NCI-H2107 (cell line): ENCODE measurements at places on chromosomes 2 and 18.

- DNase-seq: no peak
Measured at GRCh38 chr2:142571934-142572333, 305.5 kb upstream of the KYNU start.

GRCh38 chr18:32446780-32447179 is 23.9 kb downstream of the GAREM1 start:
- DNase-seq: no peak

GRCh38 chr2:65320042-65320725 is 92.6 kb downstream of the ACTR2 start:
- no peak for DNase-seq

DNA sequence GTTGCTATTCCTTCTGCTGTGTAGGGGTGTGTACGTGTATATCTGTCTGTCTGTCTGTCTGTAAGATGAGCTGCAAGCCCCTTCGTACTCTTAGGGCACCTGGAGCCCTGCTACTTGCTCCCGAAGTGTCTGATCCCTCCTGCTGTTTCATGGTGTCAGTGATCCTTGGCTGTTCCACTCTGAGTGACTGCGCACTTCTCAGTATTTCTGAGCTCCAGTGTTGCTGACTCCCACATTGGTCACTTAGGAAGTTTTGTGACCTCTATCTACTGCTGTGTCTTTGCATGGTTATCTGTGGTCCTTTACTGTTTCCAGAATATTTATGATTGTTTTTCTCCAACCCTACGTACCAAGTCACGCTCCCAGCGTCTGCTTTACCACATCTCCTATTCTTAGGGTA is 16.2 kb downstream of the SEMA4F start:
- DNase-seq: no peak

- no peak for DNase-seq
Measured at GRCh38 chr2:190695739-190696138, 46.9 kb downstream of the NAB1 start.

DNA sequence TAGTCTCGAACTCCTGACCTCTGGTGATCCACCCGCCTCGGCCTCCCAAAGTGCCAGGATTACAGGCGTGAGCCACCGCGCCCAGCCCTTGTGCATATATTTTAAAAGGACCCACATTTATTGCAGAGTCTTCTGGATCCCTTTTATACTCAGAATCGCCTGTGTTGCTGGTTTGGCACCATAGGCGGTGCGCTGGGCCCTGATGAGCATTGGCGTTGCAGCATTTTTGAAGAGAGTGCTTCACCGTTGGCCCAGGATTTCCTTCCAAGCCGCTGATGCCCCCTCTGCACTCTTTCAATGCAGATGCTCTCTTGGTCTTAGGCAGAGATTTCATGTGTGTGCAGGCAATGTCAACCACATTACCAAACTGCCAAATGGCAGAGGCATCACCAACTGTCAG is 13.5 kb upstream of the TFCP2L1 start:
- no peak for DNase-seq

DNA sequence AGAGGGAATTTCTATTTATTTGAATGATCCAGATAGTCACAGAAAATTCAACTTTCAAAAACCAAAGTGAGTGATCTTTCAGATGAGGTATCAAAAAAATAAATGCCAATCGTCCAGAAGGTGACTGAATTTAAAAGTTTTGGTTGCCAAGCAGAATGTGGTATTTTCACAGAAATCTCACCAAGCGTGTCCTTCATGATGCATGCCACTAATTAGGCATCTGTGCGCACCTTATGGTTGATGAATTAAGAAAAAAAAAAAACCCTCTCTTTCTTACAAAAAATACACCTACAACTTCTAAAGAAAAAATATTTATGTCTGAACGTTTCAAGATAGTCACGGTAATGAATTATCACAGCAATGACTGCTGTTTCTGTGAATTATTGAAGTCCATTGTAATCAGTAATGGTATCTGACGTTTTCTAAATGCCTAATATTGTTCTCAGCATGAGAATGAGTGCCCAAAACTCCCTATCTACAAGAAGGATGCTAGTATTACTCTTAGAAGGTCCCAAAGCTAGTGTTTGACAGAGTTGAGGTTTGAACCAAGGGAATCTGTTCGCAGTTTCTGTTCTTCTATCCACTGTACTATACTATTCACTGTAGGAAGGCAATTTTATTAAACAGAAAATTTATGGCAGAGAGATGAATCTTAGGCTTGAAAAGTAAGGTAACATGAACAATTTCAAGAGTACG is 219.6 kb upstream of the NETO1 start:
- no peak for DNase-seq

- no peak for DNase-seq
Measured at GRCh38 chr2:6770006-6770405, 95.7 kb downstream of the CMPK2 start.

DNA sequence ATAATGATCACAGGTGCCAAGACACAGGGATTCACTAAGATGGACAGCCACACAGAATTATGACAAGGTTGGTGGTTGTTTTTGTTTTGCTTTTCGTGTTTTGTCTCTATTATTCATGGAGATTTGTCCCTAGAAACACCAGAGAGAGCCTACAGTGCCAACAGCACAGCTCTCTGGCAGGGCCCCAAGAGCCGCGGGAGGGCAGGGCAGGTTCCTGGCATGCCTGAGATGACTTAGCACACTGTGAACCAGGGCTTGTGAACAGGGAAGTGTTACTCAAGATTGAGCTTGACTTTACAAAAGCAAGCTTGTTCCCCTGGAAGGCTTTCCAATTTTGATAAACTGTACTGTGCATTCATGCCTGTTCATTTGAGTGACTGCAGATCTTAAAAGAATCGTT is 437.4 kb upstream of the SALL3 start:
- DNase-seq: no peak

GRCh38 chr2:180405520-180405919 is 398.4 kb upstream of the CWC22 start:
- DNase-seq: no peak

GRCh38 chr2:100632759-100633158 is 70.0 kb downstream of the PDCL3 start:
- no peak for DNase-seq

DNA sequence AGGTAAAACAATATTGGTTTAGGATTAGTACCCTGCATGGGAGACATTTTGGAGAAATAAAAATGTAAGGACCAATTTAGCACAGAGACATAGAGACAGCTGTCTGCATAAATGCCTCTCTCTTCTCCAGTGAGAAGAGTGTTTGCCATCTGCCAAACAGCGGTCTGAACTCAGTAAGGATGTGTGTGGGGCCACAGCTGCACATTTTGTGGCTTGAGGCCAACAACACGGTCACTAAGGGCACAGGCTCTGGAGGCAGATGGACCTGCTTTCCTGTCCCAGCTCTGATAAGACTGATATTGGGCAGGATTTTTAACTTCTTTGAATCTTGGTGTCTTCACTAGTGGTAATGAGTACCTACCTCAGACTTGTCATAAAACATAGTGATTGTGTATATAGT is 10.2 kb downstream of the ZBTB14 start:
- no peak for DNase-seq

DNA sequence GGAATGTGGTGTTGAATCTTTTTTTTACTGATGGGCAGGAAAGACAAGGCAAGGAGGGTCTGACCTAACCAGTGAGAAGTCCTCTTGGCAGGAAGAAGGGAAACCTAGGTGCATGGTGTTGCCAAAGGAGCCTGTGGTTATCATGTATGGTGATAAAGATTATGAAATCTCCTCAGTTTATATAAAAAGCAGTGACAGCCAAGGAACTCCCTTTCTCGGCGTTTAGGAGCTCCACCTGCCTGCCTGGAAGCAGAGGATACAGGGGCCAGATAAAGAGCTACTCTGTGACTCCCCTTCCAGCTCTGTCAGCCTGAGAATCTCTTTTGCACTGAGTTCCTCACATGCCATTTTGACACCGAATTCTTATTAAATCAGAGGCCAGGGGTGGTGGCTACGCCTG is 26.1 kb downstream of the COLEC12 start:
- no peak for DNase-seq

DNA sequence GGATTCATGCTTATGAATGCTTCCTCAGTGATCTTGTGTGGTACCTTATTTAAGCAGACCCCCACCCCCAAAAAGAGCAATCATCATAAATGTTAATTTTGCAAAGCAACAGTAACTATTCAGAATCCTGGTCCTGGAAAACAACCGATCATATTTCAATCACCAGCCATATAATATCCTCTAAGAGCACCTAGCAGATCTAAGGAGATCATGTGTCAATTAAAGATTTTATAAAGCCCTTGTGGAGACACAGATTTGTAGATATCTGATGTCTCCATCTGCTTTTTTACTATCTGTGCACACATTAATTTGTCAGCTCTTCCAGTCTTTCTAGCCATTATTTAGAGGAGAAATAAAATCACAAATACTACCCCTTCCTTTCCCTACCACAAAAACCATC is 423.7 kb downstream of the TGIF1 start:
- DNase-seq: no peak

GRCh38 chr2:20035955-20036666 is 15.3 kb downstream of the LAPTM4A start:
- no peak for DNase-seq

DNA sequence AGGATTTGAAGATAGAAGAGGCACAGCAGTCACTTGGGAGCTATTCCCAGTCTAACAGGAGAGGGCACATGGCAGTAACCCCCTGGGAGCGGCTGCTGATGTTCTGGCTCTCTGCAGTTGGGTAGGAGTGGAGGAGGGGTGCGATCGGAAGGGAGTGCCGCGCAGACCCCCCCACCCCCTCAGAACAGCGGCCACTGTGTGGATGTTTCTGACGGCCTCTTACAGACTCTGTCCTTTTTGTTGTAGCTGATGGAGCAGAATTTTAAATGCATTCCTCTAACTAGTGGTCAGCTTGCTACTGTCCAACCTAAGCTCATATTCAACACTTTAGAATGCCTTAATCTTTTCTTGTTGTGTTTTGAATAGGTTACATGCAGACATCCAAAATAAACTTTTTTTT is 127.9 kb downstream of the AGAP1 start:
- no peak for DNase-seq

DNA sequence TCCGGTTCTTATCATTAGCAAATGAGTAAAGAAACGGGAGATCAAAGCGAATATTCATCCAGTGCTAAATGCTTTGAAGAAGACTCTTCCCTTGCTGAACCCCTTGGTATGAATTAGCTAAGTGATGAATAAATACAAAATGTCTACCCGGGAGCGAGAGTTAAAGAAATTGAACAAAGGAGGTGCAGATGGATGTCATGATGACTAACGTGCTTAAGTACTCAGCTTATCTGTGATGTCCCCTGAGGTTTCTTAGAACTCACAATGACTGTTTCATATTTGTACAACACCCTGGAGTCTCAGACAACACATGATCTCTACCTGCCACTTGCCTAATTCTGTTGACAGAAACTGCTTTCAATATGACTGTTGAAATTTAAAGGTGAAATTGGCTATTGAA is 148.5 kb downstream of the TMEM200C start:
- no peak for DNase-seq

- no peak for DNase-seq
Measured at GRCh38 chr2:83016343-83017110, 1442.6 kb downstream of the SUCLG1 start.

DNA sequence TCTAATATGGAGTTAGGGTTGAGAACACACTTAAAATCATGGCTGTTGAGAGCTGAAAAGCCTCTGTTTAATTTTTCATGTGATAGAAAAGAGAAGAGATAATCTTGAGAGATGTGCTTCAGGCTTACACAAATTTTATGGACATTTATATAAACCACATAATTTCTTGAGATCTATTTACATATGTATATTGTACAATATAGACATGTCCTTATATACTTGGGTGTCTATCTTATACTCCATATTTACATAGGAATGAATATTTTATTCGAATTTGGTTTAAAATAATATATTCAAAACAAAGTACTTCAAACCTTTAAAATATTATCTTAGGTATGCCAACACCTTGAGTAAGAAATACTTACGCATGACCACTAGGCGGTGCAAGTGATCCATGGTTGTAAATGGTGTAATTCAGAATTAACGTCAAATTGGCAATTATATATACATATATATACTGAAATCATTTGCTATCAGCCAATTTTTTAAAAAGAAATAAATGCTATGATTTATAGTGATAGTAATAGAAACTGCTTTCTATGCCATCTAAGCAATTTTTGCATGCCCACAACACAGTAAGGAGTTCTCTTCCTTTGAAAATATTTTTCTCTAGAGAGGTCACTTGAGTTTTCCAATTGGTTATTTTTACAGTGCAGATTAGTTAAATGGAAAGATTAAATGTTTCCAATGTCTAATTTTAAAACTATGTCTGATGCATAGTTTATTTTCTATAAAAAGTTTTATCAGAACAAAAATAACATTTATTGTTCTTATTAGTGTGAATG is 37.6 kb upstream of the SPAG16 start:
- no peak for DNase-seq

GRCh38 chr2:163462993-163463392 is 272.8 kb downstream of the FIGN start:
- no peak for DNase-seq

DNA sequence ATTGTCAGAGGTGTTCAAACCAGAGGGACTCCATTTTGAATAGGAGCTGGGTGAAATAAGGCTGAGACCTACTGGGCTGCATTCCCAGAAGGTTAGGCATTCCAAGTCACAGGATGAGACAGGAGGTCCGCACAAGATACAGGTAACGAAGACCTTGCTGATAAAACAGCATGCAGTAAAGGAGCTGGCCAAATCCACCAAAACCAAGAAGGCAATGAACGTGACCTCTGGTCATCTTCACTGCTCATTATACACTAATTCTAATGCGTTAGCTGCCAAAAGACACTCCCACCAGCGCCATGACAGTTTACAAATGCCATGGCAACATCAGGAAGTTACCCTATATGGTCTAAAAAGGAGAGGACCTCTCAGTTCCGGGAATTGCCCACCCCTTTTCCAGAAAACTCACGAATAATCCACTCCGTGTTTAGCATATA is 10.6 kb downstream of the SH3YL1 start:
- DNase-seq: no peak

- no peak for DNase-seq
Measured at GRCh38 chr2:64565949-64566710, 42.0 kb downstream of the AFTPH start.

DNA sequence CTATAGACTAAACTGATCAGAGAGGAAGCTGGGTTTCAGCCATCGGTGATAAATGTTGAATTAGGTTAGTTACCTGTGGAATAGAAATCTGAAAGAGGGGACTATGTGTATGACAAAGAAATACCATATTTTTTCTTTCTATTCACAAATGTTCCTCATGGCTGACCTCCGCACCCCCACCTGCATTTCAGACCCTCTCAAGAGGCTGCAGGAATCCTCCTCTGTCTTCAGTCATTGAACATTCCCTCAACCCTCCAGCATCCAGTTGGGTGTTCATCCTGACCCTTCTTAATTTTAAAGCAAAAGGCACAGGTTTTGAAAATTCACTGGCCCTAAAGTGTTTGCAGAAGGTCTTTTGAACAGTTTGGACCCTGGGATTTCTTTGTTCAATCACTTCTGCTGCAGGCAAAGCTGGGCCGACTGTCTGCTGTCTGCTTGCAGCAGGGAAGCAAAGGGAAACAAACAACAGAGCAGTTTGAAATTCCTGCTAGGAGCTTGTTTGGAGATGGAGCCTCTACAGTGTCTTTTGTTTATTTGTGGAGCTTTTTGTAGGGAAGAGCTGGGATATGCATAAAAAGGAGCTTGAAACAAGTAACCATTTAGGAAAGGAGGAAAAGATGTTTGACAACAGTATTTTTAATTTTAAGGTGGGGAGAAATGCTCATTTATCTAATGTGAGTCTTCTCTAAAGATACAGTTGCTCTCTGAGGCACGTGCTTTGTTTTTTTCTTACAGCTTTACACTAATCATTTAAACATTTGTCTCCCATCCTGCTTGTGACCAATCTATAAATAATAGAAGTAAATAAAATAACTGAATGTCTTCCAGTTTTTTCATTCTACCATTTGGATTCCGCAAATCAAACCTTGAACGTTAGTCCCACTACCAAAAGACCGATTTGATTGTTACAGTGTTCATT is 213.3 kb upstream of the MMADHC start:
- DNase-seq: no peak
